CD14-positive monocyte (primary cell): ENCODE measurements at places on chromosomes 2 and 18.

GRCh38 chr18:40157120-40157519 lies 1797.9 kb upstream of the PIK3C3 start:
- DNase-seq, result no peak

DNA sequence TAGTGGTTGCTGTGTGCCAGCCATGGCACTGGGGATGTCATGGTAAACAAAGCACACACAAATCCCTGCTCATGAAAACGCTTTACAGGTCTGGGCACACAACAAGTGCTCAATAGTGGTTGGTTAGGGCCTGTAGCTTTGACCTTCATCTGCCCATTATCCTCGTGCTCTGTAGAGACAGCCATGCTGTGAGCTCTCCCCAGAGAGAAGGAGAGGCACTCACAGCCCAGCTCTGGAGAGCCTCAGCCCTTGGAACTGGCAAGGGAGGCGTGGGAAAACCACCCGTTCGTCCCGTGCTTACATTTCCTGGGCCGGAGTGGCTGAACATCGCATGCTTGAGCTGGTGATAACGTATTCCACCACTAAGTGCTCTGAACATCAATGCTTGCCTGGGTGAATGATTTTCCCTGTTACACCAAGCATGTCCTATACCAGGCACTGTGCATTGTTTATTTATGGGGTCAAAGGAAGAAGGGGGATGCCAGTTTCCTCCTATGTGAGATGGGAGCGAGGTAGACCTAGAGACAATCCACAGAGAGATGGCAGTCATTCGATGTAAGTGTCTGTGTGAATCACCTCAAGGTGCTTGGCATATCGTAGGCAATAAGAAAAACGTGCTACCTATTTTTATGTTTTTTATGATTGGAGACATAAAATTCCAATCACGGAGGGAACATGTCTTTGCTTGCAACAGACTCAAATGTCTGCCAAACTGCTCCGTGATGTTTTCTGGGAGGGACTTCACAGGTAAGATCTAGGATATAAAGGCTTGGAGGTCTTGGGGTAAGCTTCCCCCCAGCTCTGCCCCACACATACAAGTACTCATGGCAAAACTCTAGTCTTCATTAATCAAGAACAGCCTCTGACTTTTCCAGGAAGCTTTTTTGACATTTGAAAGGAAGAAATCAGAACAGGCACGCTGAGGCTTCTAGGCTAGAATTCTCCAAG lies 75.5 kb downstream of the DDX1 start:
- no peak for DNase-seq

GRCh38 chr2:140595107-140595506 lies 1535.7 kb downstream of the LRP1B start:
- no peak for DNase-seq

GRCh38 chr2:78585871-78586270 lies 439.6 kb upstream of the REG3G start:
- DNase-seq, result no peak

- DNase-seq, result no peak
Measured at GRCh38 chr2:63432373-63432772, 155.9 kb downstream of the WDPCP start.

DNA sequence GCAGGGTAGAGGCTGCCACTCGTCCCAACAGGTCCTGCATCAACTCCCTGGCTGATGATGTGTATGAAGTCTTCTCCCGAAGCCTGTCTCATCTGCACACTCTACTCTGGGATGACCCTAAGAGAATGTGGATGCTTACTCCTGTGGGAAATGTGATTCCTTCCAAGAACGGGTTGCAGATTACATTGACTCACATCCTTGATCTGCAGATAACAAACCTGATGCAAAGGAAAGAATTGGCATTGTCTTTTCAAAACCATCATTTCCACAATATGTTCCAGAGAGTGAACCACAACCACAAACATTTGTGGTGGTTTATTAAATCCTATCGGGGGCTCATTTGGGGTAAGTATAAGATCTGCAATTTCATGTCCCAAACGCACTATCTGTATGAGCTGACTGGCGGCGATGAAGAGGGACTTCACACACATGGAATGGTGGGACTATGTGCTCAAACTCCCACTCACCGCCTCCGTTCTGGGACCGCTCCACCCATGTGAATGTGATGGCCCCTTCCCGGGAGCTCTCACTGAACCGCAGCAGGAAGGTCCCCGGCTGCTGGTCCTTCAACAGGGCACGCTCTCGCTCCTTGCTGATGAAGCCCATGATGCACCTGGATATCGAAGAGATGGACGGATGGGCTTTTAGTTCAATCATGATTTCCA lies 35.5 kb downstream of the STAT1 start:
- no peak for DNase-seq

DNA sequence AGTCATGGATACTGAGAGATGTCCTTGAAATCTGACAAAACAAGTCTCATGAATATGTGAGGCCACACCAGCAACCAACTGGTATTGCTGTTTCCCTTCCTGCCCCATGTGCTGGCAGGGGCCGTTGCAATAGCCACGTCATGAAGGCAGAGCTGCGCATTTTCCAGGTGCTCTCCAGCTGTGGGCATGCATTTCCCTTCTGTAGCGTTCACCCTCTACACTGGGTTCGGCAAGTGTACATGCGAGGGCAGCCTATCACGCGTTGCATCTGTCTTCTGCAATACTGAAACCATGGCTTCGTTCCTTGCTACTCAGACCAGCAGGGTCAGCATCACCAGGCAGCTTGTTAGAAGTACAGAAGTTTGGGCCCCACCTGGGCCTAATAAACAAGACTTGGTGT lies 17.4 kb downstream of the ARL4C start:
- DNase-seq, result no peak

DNA sequence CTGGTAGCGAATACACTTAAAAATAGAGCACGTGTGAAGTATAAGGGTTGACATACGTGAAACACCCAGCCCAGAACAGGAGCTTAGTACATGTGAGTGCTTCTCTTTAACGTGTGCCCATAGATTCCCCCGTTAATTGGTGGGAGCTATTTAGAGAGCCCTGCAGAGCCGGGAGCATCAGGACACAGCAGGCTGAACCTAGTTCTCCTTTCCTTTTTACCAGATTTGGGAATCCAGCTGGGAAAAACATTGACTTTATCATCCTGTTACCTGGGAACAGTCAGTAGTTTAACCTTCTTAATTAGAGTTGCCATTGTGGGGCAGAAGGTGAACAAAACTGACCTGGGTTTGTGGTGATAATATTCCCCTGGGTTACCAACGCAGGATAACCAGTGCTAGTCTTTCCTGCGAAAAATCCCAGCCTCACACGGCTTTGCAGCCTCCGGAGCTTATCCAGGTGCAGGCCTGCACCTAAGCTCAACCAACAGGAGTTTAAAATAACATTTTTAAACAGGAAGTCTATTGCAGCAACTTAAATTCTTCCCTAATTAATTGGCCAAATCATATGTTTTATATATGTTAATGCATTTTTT lies 78.1 kb upstream of the SPTBN1 start:
- DNase-seq, result no peak

- no peak for DNase-seq
Measured at GRCh38 chr2:191038241-191038725, 24.3 kb upstream of the STAT1 start.

GRCh38 chr2:82837588-82838304 lies 1621.3 kb downstream of the SUCLG1 start:
- peak; percentile 82 for DNase-seq

DNA sequence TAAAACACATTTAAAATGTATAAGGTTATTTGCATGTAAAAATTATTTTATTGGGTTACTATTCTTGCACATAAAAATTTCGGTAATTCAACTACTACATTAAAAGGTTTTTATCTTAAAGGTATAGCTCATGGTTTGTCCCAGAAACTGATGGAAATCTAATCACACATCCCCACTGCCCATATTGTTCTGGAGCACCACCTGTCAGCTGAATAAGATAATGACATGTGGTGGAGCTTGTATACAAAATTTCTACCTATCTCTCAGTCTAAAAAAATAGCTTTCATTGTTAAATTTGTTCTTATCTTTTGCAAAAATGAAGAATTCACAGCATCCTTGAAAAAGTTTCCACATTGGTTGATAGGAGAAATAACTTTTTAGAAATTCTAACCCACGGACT lies 18.3 kb downstream of the ERBB4 start:
- no peak for DNase-seq

DNA sequence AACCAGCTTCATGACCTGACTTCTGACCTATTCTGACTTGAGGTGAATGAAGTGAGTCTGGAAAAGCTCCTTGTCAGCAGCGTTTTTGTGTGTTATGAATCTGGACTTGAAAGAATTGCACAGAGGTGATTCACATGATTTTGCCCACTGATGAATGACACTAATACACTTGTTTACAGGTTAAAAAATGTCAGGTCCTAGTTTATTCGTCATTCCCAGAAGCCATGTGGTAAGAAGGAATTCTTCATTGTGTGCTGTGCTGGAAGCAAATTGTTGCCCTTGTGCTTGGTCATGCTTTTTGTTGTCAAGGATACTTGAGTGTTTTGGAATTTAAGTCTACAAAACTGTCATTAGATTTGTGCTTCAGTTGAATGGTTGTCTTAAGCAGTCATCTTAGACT lies 15.5 kb downstream of the SEC11C start:
- no peak for DNase-seq

- DNase-seq, result peak; percentile 75
Measured at GRCh38 chr2:152468899-152469692, 134.1 kb downstream of the FMNL2 start.

DNA sequence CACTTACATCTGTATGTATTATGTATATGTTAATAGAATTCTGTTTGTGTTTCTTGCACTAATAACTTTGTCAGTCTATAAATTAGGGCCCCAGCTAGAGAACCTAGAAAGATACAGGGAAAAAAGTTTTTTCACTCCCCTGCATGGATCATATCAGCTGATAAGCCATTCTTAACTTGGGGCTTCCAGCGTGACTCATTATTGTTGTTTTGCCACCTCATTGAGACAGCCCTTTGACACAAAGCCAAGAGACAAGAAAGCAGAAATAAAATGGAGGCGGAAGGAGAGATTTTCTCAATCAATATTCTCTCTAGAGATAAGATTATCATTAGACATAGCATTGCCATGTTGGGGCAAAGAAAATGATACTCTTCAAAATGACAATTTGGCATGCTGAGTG lies 93.4 kb downstream of the AKAIN1 start:
- no peak for DNase-seq

DNA sequence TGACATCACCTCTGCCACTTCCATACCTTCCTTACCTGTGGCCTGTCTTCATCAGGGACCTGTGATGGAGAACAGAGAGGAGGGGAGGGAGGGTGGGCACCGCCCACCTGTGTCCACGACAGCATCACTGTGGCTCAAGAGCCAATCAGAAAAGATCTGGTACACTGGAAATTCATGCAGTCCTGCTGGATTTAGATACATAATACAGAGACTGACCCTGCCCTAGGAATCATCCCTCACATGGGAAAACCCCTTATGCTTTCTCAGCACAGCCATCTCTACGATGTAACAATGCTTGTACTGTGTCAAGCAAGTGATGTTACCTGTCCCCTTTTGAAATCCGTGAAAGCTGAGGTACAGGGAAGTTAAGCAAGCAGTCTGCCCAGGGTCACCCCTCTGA lies 145.6 kb upstream of the EPAS1 start:
- DNase-seq, result no peak

DNA sequence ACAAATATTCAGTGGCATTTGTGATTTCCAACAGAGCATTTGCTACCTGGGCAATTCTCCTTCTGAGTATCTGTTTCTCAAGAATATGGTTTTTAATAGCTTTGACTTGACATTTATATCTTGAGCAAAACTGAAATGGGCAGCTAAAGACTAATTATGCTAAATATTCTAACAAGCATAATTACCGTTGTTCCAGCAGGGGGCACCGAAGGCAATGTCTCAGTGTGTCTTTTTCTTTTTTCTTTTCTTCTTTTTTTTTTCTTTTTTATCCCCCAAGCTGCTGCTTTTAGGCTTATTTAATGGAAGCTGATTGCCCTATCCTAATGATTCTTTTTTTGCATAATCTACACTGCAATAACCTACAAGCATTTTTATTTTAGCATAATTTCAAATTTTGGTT lies 138.9 kb upstream of the NABP1 start:
- no peak for DNase-seq

DNA sequence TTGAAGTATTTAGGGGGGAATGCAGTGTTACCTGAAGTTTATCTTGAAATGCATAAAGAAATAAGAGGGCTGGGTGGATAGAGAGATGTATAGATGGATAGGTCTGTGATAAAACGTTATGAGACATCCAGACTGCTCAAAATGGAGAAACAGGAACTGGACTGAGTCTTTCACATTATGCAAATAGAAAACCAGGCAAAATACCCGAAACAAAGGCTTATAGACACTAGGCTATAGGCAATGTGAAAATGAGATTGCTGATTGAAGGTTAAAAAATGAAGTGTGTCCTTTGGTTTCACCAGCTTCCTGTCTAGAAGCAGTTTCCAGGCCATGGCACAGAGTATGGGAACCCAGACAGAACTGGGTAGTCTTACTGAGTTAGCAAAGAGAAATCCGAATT lies 24.9 kb upstream of the SLC3A1 start:
- DNase-seq, result no peak

DNA sequence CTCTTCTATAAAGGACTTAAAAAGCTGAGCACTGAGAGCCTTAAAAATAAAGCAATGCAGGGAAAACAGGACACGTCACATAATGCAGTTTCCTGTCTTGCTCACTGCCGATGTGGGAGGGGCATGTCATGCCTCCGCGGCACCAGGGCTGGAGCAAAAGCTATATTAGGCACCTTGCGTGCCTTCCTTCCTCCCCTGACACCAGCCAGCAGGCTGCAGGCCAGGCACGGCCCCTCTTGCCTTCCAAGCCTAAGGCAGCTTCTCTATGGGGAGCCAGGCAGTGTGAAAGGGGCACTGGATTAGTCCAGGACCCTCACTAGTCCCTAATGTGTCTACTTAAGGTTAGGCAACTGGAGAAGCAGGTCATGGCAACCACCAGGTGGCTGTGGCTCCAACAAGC lies 26.3 kb downstream of the MRPL35 start:
- peak; percentile 84 for DNase-seq

DNA sequence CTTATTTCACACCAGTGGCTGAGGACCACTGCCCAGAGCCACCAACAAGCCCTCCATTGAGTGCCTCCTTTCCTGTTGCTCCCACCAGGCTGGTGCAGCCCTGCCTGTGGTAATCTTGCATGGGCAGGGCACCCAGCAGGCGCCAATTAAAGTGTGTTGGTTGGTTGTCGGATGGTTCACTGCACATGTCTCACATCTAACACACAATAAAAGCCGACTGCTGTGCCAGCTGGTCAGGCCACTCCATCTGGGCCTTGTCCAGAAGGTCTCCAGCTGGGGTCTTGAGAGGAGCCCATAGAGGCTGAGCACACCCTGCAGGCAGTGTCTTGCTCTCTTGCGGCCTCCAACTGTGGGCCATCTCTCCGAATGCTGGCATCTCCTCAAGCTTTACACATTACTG lies 494.8 kb upstream of the KLHL29 start:
- no peak for DNase-seq

DNA sequence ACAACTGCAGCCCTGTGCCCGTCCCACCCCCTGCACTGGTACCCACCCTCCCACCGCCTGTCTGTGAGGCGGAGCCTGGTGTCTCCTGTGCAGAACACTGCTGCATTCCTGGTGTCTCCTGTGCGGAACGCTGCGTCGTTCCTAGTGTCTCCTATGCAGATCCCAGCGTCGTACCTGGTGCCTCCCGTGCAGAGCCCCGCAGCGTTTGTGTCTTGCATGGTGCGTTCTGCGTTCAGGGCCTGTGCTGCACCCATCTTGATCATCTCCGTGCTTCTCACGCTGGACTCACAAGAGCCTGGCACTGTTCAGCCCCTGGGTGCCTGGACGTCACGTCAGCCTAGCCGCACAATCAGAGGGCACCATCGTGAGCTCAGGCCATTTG lies 248.6 kb upstream of the SALL3 start:
- no peak for DNase-seq
